Stimulated activated CD4-positive, alpha-beta T cell treated with anti-CD3 and anti-CD28 coated beads, Interleukin-1b, Interleukin-23, amount 100 ng/mL, for 24 hours (primary cell): ENCODE measurements at places on chromosomes 3 and 15.

- no peak for DNase-seq
Measured at GRCh38 chr3:197975311-197975710, 15.3 kb downstream of the LMLN start.

GRCh38 chr3:63349583-63350573, 71.8 kb downstream of the SYNPR start:
- peak; percentile 3 for DNase-seq

DNA sequence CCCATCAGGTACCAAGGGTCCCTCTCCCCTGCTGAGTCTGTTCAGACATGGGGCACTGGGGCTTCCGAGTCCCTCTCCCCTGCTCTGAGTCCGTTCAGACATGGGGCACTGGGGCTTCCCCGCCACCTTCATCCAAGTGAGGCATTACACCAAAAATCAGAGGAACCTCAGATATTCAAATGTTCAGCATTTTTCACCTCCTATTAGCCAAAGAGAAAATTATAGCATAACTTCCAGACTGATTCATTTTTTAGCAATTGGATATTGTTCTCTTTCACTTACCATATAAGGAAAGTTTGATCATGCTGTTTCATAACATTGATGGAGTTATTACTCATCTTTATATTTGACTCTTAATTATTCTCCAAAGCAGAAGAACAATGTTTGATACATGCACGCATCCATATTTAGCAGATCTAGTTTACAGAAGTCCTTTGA, 213.9 kb downstream of the MTHFS start:
- no peak for DNase-seq

GRCh38 chr15:27797765-27798164, 301.4 kb downstream of the OCA2 start:
- no peak for DNase-seq

- DNase-seq, result no peak
Measured at GRCh38 chr15:79169526-79170133, 79.0 kb upstream of the RASGRF1 start.

- DNase-seq, result no peak
Measured at GRCh38 chr15:36152936-36153335, 426.5 kb upstream of the CDIN1 start.

- DNase-seq, result no peak
Measured at GRCh38 chr15:64985366-64986033, 4.2 kb downstream of the SPG21 start.
